ENCODE measurements at places on chromosomes 1 and 21. TPM values are rescaled to one million over a fixed set of nuclear protein-coding genes. Genes with fewer than 3 reads are reported as not detected.

- no peak overlapping the region for H3K4me3 ChIP-seq
- H3K36me3 ChIP-seq = no peaks in the 10 kb centered on the region
- H3K4me1 ChIP-seq = no peaks in the 10 kb centered on the region
- no peak overlapping the region for H3K27ac ChIP-seq
Observed at GRCh38 chr1:167533851-167534300, 15.5 kb upstream of the CD247 start.

GRCh38 chr1:119662034-119662437 is 14.0 kb upstream of the ZNF697 start:
- H3K4me1 ChIP-seq = no peaks in the 10 kb centered on the region
- no peak overlapping the region for H3K27ac ChIP-seq
- H3K27me3 ChIP-seq = peaks cover 18% of the 10 kb centered on the region
- no peak overlapping the region for H3K4me3 ChIP-seq
- no peak for DNase-seq

The IFNLR1 gene
- 1.0 TPM for total RNA-seq

DNA sequence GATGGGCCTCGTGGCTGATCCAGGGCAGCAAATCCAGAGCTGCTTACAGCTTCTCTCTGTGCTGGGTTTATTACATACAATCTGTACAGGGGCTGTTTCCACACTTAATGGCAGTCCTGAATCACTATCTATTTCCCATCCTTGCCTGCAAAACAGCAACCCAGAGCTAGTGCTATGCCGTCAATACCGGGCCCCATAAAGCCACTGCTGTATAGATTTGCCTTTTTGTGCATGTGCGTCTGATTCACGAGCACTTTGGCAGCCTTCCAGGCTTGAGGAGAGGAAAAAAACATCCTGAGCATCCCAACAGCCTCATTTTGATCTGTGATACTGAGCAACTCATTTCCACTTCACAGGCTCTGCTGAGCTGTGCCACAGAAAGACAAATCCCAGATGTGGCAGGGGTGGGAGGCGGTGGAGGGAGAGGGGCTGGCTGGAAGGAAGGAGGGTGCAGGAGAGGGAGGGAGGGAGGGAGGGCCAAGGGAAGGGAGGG is 65.2 kb upstream of the TARBP1 start:
- peaks cover 11% of the 10 kb centered on the region for H3K4me1 ChIP-seq
- DNase-seq = peak; percentile 92
- H3K36me3 ChIP-seq = no peaks in the 10 kb centered on the region
- H3K27ac ChIP-seq = no peak overlapping the region
- H3K27me3 ChIP-seq = no peaks in the 10 kb centered on the region
- no peak overlapping the region for H3K4me3 ChIP-seq

GRCh38 chr1:156958247-156958714 is 37.8 kb downstream of the LRRC71 start:
- no peak overlapping the region for H3K27ac ChIP-seq
- H3K4me1 ChIP-seq = no peaks in the 10 kb centered on the region
- H3K4me3 ChIP-seq = no peak overlapping the region
- no peaks in the 10 kb centered on the region for H3K27me3 ChIP-seq
- DNase-seq = no peak

- H3K4me3 ChIP-seq = no peak overlapping the region
- H3K27ac ChIP-seq = no peak overlapping the region
- no peaks in the 10 kb centered on the region for H3K27me3 ChIP-seq
- H3K4me1 ChIP-seq = no peaks in the 10 kb centered on the region
- no peaks in the 10 kb centered on the region for H3K36me3 ChIP-seq
Observed at GRCh38 chr1:245026247-245026646, 128.5 kb upstream of the KIF26B start.

DNA sequence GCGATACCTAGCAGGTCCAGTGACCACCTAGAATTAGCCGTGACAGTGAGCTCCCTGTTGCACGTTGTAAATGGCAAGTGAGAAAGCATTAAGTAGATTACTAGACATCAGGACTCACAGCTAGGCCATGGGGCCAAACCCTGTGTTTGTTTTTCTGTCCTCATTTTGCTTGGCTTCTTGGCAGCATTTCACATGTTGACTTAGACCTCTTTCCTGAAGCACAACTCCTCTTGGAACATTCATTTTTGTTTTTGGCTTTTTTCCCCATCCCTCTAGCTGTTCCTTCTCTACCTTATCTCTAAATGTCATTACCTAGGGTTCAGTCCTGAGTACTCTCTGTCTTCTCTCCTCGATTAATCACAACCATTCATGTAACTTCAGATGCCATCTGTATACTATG is 16.9 kb upstream of the PTPN14 start:
- H3K4me1 ChIP-seq = peaks cover 48% of the 10 kb centered on the region
- no peaks in the 10 kb centered on the region for H3K27me3 ChIP-seq
- no peak for DNase-seq
- H3K36me3 ChIP-seq = no peaks in the 10 kb centered on the region
- peak overlapping the region; percentile 72 for H3K27ac ChIP-seq
- H3K4me3 ChIP-seq = no peak overlapping the region

GRCh38 chr1:60311838-60312237 is 238.3 kb upstream of the C1orf87 start:
- no peaks in the 10 kb centered on the region for H3K27me3 ChIP-seq
- no peak overlapping the region for H3K4me3 ChIP-seq
- H3K4me1 ChIP-seq = no peaks in the 10 kb centered on the region
- no peaks in the 10 kb centered on the region for H3K36me3 ChIP-seq
- DNase-seq = no peak
- H3K27ac ChIP-seq = no peak overlapping the region

- H3K4me1 ChIP-seq = no peaks in the 10 kb centered on the region
- no peak overlapping the region for H3K4me3 ChIP-seq
- no peaks in the 10 kb centered on the region for H3K36me3 ChIP-seq
Observed at GRCh38 chr1:116697548-116698243, 30.2 kb upstream of the IGSF3 start.

The SPRR2E gene
- not detected for total RNA-seq

GRCh38 chr1:36706416-36706815 is 223.7 kb upstream of the CSF3R start:
- peaks cover 18% of the 10 kb centered on the region for H3K27me3 ChIP-seq
- no peak overlapping the region for H3K4me3 ChIP-seq
- no peak overlapping the region for H3K27ac ChIP-seq

DNA sequence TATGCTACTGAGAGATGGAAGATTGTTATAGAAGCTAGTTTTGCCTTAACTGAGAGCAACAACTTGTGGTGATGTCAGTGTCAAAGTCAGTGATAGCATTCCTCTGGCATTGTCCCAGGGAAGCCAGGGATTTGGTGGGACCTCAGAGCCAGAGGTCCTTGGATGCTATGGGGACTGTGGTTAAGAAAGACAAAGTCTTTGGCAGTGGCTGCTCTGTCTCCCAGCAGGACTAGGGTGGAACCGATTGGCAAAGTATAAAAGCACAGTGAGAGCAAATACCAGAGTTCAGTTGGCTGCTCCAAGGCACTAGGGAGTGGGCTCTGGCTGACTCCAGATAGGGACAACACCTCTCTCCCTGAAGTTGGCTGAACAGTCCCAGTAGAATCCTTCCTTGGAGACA is 104.8 kb downstream of the GDAP2 start:
- H3K27me3 ChIP-seq = no peaks in the 10 kb centered on the region
- H3K4me3 ChIP-seq = no peak overlapping the region
- DNase-seq = no peak

GRCh38 chr1:117820694-117821381 is 108.6 kb downstream of the GDAP2 start:
- no peaks in the 10 kb centered on the region for H3K27me3 ChIP-seq
- no peaks in the 10 kb centered on the region for H3K4me1 ChIP-seq
- H3K4me3 ChIP-seq = no peak overlapping the region
- peak overlapping the region; percentile 51 for H3K27ac ChIP-seq

The S100A3 gene
- 12.0 TPM for total RNA-seq

GRCh38 chr1:69404486-69404885 is 163.2 kb upstream of the LRRC7 start:
- no peak overlapping the region for H3K27ac ChIP-seq
- H3K4me1 ChIP-seq = no peaks in the 10 kb centered on the region
- H3K36me3 ChIP-seq = no peaks in the 10 kb centered on the region
- H3K4me3 ChIP-seq = no peak overlapping the region
- H3K27me3 ChIP-seq = no peaks in the 10 kb centered on the region
